NCI-H524 treated with DMSO at 0.1 percent for 48 hours (cell line): ENCODE measurements at places on chromosomes 3 and 15.

DNA sequence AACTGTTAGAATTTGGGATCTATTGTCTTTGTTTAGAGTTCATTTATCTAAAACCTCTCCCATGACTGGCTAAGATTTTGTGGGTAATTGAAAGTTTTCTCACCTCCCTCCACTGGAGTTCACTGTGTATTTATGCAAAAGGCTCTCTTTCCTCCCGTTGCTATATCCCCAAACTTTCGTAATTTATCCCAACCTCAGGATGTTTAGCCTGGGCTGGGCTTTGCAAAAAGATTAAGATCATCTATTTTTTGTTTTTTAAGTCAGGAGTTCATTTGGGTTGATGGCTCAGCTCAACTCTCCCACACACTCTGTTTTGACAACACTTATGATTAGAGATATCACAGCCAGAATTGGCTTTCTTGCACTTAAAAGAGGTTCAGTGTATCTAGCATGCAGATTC lies 27.0 kb downstream of the SUCNR1 start:
- DNase-seq, result no peak

- no peak for DNase-seq
These were observed 543.0 kb upstream of the KCNMB2 start for GRCh38 chr3:177992993-177993970.

DNA sequence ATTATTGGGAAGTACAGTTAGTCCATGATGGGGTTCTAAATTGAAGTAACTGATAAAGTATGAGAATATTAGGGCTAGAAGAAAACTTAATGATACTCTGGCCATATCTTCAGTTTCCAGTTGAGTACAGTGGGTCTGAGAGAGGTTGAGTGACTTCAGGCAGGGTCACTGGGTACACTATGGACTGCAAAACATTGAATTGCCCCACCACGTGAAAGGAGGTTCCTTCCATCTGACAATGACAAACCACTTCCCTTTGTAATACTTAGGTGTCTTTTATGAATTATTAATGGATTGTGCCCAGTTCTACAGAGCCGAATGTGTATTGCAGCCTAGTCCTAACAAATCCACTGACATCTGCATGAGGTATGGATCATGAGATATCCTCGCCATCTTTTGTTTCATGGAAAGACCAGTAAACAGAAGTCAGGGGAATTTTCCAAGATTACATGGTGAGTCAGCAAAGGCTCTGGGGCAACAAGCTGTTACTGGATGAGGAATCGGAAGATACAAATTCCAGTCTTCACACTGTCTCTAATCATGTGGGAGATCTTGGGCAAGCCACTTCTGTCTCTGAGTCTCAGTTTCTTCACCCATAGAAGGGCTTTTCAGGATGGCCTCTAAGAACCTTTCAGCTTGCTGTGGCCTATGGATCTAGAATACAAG lies 66.5 kb upstream of the BCL6 start:
- DNase-seq, result no peak

GRCh38 chr3:114081037-114081436 lies 24.5 kb downstream of the QTRT2 start:
- no peak for DNase-seq

- no peak for DNase-seq
These were observed 13.5 kb upstream of the TSC22D2 start for GRCh38 chr3:150394606-150395005.

DNA sequence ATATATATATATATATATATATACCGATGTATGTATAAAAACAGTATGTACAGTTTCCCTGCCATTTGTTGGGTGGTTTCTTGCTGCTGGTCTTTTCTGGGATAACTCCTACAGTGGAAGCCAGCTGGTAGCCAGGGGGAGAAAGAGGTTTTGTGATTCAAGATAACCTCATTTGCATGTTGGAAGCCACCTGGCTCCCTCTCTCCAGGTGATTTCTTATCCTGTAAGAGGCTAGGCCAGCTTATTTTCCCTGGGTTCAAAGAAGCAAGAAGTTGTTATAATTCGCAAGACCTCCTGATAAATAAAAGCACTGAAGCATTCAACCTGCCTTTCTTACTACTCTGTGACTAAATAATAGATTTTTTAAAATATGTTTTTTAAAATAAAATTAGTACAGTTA lies 443.3 kb downstream of the VGLL3 start:
- DNase-seq, result no peak

DNA sequence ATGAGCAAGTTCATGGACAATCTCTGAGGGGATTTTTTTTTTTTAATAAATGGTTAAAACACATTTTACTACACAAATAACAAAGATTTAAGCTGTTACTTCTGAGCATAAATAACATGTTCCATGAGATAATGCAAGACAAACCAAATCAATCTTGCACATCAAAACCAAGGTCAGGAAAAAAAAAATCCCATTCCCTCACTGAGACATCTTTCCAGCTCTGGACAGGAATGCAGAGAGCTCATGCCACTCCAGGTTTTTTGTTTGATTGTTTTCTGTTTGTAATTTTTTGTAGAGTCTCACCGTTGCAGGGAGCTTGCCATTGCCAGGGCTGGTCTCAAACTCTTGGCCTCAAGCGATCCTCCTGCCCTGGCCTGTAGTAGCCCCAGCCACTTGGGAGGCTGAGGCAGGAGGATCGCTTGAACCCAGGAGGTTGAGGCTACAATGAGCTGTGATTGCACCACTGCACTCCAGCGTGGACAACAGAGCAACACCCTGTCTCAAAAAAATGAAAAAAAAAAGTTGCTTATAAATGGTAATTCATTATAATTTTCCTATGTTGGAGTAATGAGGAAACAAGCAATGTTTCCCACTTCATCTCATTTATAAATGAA lies 14.0 kb downstream of the OSBPL10 start:
- no peak for DNase-seq

- DNase-seq, result no peak
These were observed 36.0 kb downstream of the MORC1 start for GRCh38 chr3:109081746-109082510.

GRCh38 chr3:8482263-8482662 lies 19.4 kb upstream of the LMCD1 start:
- DNase-seq, result no peak

GRCh38 chr3:131386429-131387165 lies 5.0 kb downstream of the NUDT16 start:
- DNase-seq, result no peak

DNA sequence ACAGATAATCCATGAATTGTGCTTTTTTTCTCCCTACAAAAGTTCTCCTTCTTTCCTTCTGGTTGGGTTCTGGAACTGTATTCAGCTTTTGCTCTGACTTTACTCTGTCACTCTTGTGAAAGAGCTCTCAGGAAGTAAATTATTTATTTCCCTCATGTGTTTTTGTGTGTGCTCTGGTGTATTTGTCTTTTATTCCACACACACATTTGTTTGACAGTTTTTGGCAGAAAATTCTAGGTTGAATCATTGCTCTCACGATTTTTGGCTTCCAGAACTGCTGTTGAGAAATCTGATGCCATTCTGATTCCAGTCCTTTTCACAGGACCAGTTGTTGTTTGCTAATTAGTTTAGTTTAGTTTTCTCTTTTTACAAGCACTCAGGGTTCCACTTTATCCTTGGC lies 172.8 kb downstream of the PLCH1 start:
- no peak for DNase-seq
